ENCODE measurements at places on chromosomes 16 and 17.

GRCh38 chr17:72733619-72734282 is 358.7 kb downstream of the SLC39A11 start:
- no peak for DNase-seq

- no peak for DNase-seq
Measured at GRCh38 chr16:10870808-10871156, 6.2 kb upstream of the CIITA start.

- no peak for DNase-seq
Measured at GRCh38 chr16:11051879-11052808, 107.8 kb downstream of the CLEC16A start.

- no peak for DNase-seq
Measured at GRCh38 chr17:40170325-40170724, 6.9 kb upstream of the RAPGEFL1 start.

Measured in AG08395 (cell line).